ENCODE measurements at places on chromosomes 11 and 22.
A peak's percentile ranks its signal among the peaks of the same experiment; 100 is the strongest.

GRCh38 chr11:13247606-13248296 is 29.8 kb upstream of the BMAL1 start:
- DNase-seq = no peak

GRCh38 chr22:40008726-40009291 is 14.1 kb downstream of the FAM83F start:
- no peak for DNase-seq

DNA sequence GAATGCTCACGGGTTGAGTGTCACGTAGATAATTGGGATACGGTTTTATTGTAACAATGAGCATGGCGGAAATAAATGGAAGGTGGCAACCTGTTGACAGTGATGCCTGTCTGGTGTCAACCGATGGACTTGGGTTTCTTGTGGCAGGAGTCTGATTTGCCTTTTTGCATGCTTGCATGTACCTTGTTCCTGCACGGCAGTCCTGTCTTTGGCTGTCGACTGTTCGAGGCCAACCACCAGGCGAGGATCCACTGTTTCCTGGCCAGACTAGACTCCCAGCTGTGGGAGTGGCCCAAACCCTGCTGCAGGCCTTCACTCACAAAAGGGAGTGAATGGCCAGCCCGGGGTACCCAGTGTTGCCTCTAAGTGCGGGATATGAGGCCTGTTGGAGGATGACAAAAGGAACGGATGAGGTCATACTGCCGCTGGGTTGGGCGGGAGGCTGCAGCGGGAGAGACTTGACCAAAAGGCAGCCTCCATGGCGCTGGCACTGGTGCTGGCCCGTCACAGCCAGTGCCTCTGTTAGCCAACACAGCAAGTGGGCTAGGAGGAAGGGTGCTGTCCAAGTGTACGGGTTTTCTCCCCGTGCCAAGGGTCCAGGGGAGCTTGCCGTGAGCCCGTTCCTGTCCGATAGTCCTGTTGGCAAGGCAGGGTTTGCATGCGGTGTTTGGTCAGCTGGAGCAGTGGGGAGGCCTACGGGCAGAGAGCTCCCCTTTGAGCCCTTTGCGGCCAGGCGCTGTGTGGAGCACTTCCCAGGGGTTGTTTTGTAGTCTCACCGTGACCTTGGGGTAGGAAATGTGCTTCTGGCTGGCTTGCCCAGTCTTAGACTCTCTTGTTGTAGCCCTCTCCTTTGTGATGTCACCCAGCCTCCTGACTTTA is 974 bp downstream of the DGCR8 start:
- DNase-seq = no peak

GRCh38 chr11:60870733-60871377 is 3.5 kb downstream of the ZP1 start:
- no peak for DNase-seq

- no peak for DNase-seq
Measured at GRCh38 chr22:46854125-46854870, 91.8 kb downstream of the TBC1D22A start.

GRCh38 chr22:28884747-28885350 is 1.5 kb downstream of the ZNRF3 start:
- DNase-seq = no peak

- DNase-seq = no peak
Measured at GRCh38 chr22:31932863-31933262, 11.5 kb upstream of the YWHAH start.

- DNase-seq = no peak
Measured at GRCh38 chr22:23823331-23823791, 15.4 kb downstream of the DERL3 start.

DNA sequence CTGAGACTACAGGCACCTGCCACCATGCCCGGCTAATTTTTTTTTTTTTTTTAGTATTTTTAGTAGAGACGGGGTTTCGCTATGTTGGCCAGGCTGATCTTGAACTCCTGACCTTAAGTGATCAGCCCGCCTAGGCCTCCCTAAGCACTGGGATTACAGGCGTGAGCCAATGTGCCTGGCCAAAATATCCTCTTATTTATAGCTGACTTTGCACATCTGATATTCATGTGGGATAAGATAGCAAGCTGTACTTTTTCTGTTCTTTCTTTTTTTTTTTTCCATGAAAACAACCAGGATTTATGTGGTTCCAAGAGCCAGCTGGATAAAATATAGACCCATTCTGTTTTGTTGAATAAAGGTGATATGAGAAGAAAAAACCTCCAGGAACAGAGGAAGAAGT is 12.1 kb upstream of the XBP1 start:
- DNase-seq = no peak

DNA sequence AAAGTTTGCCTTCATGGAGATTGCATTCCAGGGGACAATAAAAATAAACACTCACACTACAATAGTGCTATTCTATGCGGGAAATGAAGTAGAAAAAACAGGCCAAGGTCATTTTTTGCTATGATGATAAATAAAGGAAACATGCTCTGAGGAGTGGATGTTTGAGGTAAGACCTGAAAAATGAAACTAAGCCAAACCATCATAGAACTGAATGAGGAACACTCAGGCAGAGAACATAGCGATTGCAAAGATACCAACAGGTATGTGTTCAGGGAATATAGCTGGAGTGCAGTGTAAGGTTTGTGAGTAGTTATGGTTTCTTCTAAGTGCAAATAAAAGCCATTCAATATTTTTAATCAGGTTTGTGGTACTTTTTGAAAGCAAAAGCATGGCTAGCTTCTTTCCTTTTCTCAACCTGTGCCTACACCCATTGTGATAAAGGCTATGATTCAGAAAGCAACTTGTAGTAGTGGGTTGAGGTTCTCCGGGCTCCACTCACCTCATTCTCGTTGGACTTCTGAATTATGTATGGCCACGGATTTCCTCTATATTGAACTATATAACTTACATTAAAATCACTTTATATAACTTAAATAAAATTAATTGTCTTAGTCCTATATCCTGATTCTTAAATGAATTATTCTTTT is 278.2 kb upstream of the CHORDC1 start:
- no peak for DNase-seq

DNA sequence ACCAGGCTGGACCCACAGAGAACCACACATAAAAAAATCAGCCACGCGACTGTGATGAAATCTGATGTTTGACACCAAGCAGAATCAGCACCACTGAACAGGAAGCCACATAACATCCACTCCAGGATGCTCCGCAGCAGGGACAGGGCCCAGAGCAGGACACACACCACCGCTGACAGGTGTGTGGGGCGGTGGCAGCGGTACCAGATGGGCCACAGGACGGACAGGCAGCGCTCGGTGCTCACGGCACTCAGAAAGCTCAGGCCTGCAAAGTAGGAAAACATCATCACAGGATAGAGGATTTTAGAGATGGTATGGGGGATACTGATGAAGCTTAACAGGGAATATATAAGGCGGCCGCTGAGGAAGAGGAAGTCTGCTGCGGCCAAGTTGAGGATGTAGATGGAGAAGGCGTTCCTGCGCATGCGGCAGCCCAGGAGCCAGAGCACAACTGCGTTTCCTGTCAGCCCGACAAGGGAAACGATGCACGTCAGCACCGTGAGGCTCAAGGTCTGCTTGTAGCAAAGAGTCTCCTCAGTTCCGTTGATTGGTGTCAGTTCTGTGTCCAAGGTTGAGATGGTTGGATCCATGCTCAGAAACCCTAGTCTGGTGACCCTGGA is 4.9 kb downstream of the MRGPRX1 start:
- no peak for DNase-seq

DNA sequence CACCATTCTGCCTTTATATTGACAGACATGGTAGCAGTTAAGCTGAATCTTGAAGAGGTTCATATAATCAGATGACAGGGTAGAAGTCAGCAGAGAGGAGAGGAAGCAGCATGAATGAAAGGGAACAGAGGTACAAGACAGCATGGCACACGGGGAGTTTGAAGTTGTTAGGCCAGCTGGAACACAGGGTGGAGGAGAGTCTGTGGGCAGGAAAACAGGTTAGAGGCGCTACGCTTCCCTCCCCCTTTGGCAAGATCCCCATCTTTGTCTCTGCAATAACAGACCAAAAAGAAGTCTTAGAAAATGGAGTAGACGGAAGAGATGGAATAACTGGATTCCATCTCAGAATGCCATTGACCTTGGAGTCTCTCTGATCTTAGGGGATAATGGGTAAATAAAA is 20.0 kb upstream of the NDUFC2 start:
- no peak for DNase-seq

GRCh38 chr11:44342616-44343015 is 32.7 kb upstream of the ALX4 start:
- DNase-seq = no peak

- DNase-seq = no peak
Measured at GRCh38 chr22:40161194-40161593, 16.5 kb upstream of the TNRC6B start.

DNA sequence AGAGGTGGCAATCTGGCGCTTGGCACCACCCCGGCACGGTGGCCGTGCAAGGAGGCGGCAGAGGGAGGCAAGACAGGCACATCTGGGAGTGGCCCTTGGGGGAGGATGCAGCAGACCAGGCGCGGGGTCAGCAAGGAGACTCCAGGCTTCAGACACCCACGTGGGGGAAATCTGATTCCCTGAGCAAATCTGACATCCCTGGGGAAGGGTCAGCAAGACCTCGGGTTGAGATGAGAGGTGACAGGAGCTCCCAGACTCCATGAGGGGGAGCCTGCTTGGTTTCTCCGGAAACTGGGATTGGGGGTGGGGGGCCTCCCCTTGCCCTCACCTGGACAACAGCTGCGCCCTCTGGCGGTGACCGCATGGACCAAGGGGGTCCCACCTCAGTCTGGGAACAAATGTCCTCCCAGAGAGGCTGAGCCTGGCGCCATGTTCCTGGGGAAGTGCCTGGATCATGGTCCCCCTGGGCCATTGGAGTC is 4.0 kb upstream of the RCOR2 start:
- DNase-seq = peak; percentile 38

DNA sequence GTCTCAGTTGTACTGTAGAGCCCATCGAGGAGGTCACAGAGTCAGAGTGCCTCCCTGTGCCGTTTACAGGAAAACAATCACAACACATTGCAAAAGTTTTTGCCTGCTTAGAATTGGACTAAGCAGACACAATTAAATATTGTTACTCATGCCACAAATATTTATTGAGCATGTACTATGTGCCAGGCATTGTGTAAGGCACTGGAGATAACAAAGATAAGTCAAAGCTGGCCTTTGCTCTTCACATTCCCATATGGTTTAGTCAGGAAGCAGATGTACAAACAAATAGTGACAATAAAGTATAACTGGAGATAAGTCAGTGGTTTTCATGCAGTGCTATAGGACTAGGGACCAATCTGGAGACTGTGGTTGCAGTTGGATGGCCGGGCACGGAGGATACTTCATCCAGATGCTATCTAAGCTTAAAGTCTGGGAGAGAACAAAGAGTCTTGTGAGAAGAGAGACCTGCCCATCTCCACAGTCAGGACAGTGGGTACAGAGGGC is 550.7 kb downstream of the INSC start:
- no peak for DNase-seq

GRCh38 chr11:70505761-70506657 is 107.7 kb downstream of the CTTN start:
- DNase-seq = no peak

GRCh38 chr11:86482692-86483091 is 108.0 kb downstream of the CCDC81 start:
- no peak for DNase-seq

- no peak for DNase-seq
Measured at GRCh38 chr11:63951779-63952536, 13.2 kb downstream of the NAA40 start.

GRCh38 chr22:38656256-38657044 is at the start of the genes CBY1 and FAM227A:
Gene CBY1, plus strand, starts transcription at chr22:38656638. Its CDS starts 11,417 bp downstream, at chr22:38668055.
Gene FAM227A, minus strand, starts transcription at chr22:38656392. Its CDS starts 6,224 bp downstream, at chr22:38650168.
- peak; percentile 77 for DNase-seq

DNA sequence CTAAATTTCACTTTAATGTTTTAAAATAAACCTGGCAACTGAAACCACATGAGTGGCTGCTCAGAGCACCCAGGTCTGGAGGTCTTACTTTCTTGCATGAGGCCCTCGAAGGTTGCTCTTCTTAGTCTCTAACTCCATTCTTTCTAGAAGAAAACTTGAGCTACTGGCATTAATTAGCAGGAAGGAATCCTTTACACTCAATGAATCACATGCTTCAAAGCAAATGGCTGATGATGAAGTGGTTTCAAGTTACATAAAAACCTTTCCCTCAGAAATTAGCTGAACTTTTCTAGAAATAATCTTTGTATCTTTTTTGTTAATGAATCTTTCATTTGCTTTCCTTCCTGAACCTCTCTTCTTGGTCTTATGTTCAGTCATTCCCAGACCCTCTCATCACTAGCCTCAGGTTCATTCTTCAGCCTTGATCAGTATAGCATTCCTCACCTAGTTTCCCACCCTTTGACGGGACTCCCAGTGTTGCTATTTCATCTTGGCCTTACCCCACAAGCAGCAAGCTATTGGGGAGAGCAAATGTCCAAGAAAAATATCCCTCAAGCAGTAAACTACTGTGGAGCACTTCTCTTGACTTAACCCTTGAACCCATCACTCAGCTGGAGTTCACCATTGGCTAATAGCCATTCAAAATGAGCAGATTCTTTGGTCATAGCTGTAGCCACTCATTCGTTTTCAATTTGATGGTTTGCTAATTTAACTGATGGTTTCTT is 75.1 kb downstream of the INSC start:
- no peak for DNase-seq

GRCh38 chr22:20646415-20646814 is 127.5 kb upstream of the SERPIND1 start:
- no peak for DNase-seq

- DNase-seq = no peak
Measured at GRCh38 chr11:45178223-45178622, 31.8 kb downstream of the PRDM11 start.

DNA sequence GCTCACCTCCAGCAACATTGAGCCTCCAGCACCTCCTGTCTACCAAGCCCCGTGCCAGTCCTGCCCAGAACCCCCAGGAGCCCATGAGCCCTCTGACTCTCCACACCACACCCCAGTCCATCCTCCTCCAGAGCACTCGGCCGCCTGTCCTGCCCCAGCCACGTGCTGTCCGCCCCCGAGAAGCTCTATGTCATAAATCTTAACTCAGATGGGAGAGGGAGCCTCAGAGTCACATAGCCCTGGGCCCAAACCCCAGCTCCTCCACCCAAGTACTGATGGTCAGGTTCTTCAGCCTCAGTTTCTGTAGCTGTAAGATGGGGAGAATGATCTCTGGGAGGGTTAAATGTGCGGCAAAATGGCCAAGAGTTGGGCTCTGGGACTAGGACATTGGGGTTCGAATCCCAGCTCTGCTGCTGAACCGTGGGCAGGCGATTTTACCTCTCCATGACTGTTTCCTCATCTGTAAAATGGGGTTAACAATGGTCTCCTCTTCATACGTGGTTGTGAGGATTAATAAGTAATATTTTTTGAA is 27.8 kb downstream of the CYTH4 start:
- DNase-seq = no peak

All from stimulated activated CD8-positive, alpha-beta memory T cell treated with anti-CD3 and anti-CD28 coated beads, Interleukin-7, amount 100 ng/mL, for 48 hours (primary cell).